WERI-Rb-1 (cell line): ENCODE measurements at places on chromosomes 11 and 22.

- DNase-seq: peak; percentile 71
These were observed 5.6 kb upstream of the SH3BP1 start for GRCh38 chr22:37633625-37634416.

DNA sequence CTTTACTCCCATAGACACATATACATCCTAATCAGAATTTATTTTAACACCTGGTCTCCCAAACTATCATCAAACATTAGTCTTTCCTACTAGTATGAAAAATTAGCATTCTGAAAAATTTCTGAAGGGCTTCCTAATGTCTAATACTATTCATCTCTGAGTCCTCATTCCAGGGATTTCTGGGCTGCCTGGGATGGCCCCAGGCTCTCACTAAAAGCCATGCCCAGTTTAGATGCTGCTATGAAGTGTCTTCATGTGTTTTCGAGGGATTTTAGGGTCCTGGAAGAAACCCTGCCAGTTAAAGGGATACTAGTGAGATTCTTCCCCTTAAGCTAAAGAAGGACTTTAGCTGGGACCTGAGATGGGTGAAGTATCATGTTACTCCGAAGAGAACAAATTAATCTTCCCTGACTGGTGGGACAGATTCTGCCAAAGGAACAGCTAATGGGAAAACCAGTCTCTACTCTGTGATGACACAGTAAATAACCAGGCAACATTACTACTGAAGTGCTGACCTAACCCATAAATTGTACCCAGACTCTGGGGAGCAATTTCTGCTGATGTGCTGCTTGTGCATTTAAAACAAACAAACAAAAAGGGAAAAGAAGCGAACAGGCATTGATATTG is 342.6 kb downstream of the SOX6 start:
- DNase-seq: no peak

- DNase-seq: no peak
These were observed 869 bp downstream of the ZC3H7B start for GRCh38 chr22:41302021-41302767.

- no peak for DNase-seq
These were observed 20.0 kb downstream of the CALCB start for GRCh38 chr11:15093432-15093831.

DNA sequence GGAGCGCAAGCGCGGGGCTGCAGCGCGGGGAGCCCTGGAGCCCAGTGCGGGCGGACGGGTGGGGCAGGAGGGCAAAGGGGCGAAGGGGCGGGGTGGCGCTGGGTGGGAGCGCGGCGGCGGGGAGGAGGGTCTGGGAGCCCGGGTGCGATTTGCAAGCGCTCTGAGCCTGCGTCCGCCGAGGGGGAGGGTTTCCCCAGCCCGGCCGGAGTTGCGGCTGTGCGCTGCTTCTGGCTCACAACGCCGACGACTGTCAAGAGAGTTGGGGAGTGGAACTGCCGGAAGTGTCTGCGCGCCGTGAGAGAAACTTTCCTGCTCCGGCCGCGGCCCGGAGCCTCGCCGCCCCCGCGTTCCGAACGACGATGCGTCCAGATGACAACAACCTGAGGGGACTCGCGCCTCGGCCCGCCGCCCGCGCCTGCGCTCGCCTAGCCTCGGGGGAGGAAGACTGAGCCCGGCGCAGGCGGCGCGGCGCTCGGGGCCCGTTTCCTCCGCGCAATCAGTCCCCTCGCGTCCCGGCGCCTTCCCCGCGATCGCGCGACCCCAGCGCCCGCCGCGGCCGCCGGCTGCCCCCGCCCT is at the start of gene ARHGAP42:
ARHGAP42 (plus strand) TSS at position 235 of the 576 bp plus-strand sequence. CDS start 391 bp downstream, outside the sequence.
- peak; percentile 72 for DNase-seq
